ENCODE measurements at places on chromosomes 1 and 21.

- no peak for DNase-seq
Observed at GRCh38 chr21:43956670-43957035, 55.5 kb upstream of the TRAPPC10 start.

DNA sequence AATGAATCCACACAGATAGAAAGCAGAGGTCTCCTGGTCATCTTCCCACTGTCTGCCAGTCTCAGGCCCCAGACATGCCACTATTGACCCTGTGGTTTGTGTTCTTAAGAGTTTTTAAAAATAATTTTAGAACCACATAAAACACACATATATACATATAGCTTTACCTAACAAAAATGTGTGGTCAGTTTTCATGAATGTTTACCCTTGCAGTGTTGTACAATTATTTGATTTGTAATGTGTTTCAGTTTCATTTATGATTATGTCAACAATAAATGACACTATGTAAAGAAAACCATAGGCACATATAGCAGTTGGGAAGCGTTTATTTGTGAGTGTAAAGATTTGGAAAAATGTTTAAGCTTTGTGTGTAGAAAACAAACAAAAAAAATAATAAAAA lies 17.1 kb downstream of the CHAF1B start:
- no peak for DNase-seq

GRCh38 chr1:17156108-17156507 lies 36.9 kb upstream of the PADI2 start:
- no peak for DNase-seq

GRCh38 chr1:58927722-58928085 lies 143.9 kb upstream of the JUN start:
- no peak for DNase-seq
